NCI-H69 (cell line): ENCODE measurements at places on chromosomes 6 and 20.

DNA sequence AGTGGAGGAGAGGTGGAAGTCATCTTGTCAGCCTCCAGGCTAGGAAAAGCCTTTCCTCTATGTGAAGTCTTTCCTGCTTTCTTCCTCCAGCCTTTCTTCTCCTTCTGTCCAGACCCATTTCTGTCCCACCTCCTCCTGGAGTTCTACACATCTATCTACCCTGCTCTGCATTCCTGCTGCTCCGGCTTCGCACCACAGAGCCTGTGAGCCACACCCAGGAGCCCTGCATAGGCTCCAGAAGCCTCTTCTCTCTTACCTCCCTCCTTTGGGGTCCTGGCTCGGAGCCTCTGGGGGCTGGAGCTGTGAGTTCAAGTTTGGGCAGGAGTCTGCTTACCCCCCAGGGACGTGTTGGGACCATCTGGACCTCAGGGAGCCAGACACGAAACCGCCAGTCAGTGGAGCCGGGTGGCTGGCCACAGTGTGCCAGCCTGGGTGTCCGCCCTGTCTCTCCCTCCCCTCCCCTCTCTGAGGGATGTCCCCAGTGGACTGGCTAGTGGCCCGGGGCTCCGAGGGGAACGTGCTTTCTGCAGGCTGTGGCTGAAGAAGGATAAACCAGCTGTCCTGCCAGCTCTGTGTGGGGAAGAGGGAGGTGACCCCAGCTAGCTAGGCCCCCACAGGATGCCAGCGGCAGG is 99.2 kb downstream of the VEGFA start:
- DNase-seq = no peak

DNA sequence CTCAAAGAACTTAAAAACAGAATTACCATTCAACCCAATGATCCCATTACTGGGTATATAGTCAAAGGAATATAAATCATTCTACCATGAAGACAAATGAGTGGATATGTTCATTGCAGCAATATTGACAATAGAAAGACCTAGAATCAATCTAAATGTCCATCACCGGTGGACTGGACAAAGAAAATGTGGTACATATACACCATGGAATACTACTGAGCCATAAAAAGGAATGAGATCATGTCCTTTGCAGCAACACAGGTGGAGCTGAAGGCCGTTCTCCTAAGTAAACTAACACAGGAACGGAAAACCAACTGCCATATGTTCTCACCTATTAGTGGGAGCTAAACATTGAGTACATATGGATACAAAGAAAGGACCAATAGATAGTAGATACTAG is 576.7 kb upstream of the CITED2 start:
- DNase-seq = peak; percentile 22

- DNase-seq = no peak
Observed at GRCh38 chr6:111720931-111721496, 115.3 kb upstream of the TRAF3IP2 start.

GRCh38 chr6:45488889-45489288 is 111.2 kb upstream of the SUPT3H start:
- no peak for DNase-seq

DNA sequence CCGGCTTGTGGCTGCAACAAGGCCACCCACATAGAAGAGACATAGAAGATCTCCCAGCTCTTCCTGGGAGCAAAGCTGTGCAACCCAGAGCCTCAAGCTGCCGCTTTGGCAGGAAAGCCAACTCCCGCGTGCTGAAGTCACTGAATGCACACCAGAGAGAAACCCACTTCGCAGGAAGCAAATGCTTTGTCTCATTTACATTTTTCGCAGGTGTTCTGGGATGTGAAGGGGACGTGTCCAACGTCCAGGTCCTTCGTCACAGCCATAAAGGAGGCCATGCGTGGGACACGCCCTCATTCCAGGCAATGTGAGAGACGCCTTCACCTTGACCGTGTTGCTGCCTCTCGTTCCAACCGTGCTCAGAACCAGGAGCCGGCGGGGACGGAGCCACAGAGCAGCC is 24.4 kb downstream of the KCNQ2 start:
- DNase-seq = no peak
